ENCODE measurements at places on chromosomes 5 and 9. TPM values are rescaled to one million over a fixed set of nuclear protein-coding genes. Genes with fewer than 3 reads are reported as not detected.
A peak's percentile ranks its signal among the peaks of the same experiment; 100 is the strongest.

DNA sequence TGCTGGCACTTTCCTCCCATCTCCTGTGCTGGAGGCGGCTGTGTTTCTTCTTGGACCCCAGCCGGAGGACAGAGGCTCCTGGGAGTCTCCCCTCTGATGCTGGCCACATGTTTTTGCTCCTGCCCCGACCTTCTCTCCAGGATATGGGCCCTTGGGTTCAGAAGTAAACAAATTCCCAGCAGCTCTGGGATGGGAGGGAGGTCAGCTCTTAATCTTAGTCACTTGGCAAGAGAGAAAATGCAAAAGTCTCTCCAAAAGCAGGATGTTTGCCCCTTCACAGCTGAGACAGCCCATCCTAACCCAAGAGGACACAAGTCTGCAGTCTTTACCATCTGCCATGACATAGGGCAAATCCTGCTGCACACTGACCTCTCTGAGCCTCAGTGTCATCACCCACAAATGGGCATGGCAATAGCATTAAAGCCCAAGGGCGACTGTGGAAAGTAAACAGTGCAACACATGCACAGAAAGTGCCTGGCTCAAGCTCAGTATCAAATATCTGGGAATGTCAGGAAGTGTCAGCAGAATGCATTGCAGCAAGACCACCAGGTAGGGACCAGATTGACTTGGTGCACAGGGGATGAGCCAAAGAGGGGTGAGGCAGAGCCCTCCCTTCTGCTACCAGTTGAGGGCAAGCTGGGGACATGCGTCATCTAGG is 117.0 kb upstream of the CXCL14 start:
- no peak for DNase-seq

DNA sequence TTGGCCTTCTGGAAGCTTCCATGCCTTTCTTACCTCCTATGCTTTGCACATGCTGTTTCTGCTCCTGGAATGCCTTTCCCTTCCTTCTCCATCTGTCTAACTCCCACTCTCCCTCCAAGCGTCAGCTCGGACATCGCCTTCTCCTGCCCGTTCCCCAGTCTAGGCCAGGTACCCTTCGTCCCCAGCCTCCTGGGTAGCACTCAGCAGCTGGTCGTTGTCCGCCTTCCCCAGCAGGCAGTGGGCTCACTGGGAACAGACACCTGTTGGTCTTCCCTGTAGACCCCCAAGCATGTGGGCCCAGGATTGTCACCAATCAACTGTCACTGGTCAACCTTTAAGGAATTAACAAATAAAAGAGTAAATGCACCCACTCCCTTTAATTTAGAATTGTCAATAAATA is 202.2 kb downstream of the RGS3 start:
- no peak for DNase-seq

DNA sequence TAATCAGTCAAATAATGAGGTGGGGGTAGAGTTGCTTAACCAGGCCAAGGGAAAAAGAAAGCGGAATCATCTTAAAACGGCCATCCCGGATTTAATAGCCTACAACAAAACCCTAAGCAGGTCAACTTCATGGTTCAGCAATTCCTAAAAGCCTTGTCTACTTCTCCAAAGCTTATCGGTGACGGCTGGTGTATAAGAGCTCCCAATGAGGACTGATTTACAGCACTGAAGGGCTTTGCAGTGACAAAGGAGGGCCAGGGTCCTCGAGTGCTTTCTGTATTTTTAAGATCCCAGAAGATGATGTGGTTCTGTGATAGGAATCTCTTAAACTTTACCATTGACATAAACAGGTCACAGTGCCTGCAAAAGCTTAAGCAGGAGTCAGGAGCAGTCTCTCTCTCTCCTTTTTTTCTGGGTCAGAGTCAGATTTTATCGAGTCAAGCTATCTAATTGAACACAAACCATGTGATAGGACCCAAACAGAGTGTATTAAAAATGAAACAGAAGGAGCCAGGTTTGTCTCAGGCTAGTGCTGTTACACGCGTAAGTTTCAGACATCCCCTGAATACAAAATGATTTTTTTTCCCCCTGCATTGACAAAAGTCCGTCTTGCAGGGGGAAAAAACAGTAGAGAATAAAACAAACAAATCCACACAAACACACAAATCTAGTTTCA is 663.6 kb upstream of the ZNF608 start:
- no peak for DNase-seq

GRCh38 chr9:88781628-88782391 is 209.5 kb upstream of the S1PR3 start:
- DNase-seq = no peak

DNA sequence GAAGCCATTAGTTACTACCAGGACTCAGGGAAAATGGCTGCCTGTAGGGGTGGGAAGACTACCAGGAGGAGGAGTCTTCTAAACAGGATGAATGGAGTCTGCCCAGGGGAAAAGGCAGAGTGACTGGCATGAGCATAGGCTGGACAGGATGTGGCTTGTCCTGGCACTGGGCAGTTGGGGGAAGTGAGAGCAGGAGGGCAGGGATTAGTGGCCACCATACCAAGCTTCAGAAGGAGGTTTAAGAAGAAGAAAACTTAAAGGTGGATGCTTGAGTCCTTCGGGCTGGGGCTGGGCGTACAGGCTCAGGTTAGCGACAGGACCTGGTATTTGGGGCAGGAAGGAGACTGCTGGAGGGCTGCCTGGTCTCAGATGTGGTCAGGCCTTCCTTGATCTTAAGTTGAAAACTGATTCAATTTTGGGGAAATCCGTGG is 5.0 kb upstream of the NSD1 start:
- DNase-seq = peak; percentile 58

DNA sequence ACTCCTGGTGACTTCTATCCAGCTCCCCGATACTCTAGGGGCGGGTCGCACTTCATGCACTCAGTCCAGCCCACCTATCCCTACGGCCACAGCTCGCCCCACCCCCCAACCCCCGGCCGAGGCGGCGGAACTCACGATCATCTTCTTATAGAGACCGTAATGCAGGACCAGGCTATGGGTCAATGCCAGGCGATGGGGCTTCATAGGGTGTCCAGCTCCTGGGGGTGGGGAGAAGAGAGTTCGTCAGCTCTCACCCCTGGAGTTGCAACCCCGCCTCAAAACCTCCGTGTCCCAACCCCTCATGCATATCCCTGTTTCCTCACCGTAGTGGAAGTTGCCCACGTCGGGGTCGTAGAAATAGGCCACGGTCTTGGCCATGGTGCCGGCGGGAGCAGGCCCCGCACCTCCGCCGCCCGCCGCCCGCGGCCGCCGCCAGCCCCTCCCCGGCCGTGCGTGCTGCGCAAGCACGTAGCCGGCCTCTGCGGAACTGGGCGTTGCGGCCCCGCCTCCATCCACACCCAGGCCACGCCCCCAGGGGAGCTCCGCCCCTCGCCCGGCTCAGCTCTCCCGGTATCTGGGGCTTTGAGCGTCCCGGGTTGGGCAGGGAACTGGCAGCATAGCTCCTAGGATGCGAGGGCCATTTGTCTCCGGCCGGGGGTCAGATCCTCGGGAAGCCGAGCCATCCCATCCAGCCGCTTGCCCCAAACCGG is at the start of the genes HDAC3 and RELL2:
Gene HDAC3, minus strand, starts transcription at position 437 of the 710 bp plus-strand sequence. Its CDS starts 59 bp downstream, at position 378.
Gene RELL2, plus strand, starts transcription at position 585 of the 710 bp plus-strand sequence. CDS start 1,229 bp downstream, outside the sequence.
- DNase-seq = peak; percentile 98

DNA sequence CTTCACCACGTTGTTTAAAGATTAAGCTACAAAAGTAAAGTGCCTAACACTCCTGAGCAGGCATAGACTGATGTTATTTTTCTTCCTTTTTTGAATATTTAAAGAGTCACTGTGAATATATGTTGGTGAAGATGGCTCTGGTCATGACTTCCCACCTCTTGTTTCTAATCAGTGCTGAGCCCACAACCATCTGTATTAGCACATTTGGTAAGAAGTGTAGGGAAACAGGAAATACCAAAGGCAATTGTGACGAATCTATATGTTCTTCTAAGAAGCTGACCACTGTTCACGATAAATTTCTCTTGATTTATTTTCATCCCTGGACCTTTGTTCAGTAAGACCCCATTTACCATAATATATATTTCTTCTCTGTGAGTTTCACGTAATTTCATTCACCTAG is 108.3 kb upstream of the PCA3 start:
- no peak for DNase-seq

ANKRA2 gene
- total RNA-seq = 19.5 TPM

DNA sequence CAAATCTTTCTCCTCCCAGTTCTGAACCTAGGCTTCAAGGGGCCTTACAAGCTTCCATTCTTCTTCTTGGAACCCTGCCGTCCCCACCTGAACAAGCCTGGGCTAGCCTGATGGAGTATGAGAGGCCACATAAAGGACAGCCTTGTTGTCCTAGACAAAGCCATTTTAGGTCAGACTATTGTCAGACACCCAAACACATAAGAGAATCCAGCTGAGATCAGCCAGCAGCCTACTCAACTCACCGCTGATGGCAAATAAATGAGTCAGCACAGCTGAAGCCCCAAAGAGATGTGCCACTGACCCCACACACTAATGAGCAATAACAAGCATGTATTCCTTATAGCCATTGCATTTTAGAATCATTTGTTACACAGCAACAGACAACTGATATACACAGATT is 33.8 kb downstream of the SVEP1 start:
- DNase-seq = no peak

- DNase-seq = no peak
Observed at GRCh38 chr5:134594797-134595457, 37.7 kb downstream of the SAR1B start.

DNA sequence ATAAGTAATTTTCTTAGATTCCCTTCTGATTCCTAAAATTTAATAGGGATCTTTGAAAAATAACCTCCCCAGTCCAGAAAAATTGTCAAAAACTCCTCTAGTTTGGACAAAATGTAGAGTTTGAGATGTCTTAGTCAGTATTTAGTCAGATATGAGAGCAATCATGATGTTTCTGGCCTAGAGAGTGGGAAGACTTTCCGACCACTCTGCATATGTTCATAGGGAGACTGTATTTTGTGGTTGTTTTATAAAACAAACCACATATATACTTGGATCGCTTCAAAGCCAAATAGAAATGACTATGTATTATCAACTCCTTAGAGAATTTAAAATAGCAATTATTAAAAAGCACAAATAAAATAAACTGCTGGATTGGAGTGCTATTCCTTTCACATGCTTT is 15.8 kb downstream of the ZFAND5 start:
- DNase-seq = no peak

- DNase-seq = no peak
Observed at GRCh38 chr5:81776258-81776657, 25.4 kb upstream of the SSBP2 start.

- no peak for DNase-seq
Observed at GRCh38 chr5:102853680-102854079, 98.6 kb downstream of the PAM start.

DNA sequence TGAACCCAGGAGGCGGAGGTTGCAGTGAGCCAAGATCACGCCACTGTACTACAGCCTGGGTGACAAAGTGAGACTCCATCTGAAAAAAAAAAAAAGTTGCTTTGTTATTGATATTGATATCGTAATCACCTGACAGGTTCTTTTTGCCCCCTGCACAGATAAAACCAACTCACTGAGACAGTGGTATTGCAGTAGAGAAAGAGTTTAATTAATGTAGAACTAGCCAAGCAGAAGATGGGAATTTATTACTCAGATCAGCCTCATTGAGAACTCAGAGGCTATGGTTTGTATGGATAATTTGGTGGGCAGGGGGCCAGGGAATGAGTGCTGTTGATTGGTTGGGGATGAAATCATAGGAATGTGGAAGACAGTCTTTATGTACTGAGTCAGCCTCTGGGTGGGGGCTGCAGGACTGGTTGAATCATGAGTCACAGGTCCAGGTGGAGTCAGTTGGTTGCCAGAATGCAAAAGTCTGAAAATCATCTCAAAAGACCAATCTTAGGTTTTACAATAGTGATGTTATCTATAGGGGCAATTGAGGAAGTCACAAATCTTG is 35.8 kb upstream of the MEGF10 start:
- DNase-seq = no peak

SLC24A2 gene
- not detected for total RNA-seq

DNA sequence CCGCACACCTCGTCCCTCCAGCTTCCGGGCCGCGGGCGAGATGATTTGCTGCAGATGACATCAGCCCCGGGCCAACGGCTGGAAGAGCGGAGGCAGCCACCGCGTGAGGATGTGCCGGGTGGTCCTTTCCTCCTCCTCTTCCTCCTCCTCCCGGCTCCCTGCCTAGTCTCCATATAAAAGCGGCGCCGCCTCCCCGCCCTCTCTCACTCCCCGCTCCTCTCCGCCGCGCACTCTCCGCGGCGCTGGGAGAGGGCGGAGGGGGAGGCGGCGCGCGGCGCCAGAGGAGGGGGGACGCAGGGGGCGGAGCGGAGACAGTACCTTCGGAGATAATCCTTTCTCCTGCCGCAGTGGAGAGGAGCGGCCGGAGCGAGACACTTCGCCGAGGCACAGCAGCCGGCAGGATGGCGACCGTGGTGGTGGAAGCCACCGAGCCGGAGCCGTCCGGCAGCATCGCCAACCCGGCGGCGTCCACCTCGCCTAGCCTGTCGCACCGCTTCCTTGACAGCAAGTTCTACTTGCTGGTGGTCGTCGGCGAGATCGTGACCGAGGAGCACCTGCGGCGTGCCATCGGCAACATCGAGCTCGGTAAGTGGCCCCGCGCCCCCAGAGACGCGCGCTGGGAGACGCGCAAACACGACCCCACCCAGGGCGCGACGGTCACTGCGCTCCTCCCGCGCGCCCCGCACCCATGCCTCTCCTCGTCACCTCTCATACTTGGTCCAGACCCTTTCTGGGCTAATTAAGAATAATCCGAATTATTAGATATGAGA is at the start of gene MAP1B:
Gene MAP1B, plus strand, starts transcription at position 345 of the 770 bp plus-strand sequence. Its CDS starts 57 bp downstream, at position 402.
- DNase-seq = peak; percentile 87

FAM153A gene
- total RNA-seq = 1.0 TPM

GRCh38 chr9:134525841-134526583 is 115.6 kb upstream of the COL5A1 start:
- no peak for DNase-seq

DNA sequence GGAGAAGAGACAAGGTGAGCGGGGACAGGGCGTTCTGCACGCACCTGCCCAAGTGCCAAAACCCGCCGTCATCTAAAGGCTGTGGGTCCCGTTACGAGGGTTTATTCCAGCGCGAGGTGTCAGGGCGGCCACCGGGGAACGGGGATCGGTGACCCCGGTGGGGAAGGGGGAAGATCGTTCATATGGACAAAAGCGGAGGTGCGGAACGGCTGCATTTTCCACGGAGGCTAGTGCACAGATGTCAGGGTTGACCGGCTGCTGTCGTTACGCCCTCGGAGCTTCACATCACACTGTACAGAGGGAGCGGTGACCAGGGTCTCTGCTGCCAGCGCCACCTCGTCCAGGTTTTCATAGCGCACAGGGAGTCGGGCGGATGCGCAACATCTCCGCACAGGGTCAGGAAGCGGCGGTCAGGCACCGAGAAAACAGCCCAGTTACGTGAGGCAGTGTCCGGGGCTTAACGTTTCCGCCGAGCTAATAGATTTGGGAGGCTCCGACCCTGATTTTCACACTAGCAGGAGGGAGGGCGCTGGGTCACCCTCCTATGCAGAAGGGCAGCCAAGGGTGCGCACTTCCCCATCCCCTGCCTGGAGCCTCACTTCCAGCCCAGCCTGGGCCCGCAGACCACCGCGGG is 13.5 kb downstream of the BTNL9 start:
- DNase-seq = no peak

Data from aorta (tissue), 5 donors.